KBM-7 (cell line): ENCODE measurements at places on chromosomes 5 and 9.

DNA sequence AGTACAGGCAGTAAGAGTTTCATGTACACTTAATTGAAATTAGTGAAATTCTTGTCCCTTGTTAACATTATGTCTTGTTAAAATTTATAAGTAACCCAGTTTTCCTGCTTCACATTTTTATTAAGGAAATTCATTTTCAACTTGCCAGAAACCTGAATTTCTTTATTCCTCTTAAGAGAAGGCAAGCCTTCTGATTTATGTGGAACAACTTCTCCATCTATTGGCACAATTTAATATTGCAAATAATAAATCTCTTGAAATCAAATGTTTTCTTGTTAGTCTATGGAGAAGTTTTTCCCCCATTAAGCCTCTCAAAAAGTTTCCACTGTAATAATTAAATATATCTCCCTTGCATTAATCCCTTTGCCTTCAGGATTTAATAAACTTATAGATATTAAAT lies 33.8 kb upstream of the ACO1 start:
- peak; percentile 24 for DNase-seq

DNA sequence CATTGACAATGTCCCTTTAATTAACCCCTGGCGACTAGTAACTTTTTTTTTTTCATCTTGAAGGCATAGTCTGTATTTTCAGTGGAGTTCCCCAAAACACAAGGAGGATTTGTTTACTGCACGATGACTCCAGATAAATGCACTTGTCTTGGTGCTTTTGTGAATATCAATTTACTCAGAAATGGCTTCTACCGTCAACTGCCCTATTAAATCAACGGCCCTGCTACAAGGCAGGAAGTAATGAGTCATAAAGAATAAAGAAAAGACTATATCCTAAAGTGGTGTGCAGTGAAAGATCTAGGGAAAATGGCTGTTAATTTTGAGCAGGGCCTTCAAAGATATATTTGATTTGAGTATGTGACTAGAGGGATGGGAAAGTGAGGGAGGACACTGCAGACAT lies 388.3 kb upstream of the CHD1 start:
- no peak for DNase-seq

GRCh38 chr5:80134876-80135275 lies 99.7 kb downstream of the THBS4 start:
- DNase-seq = no peak

GRCh38 chr9:15512889-15513288 lies 2.1 kb upstream of the PSIP1 start:
- DNase-seq = no peak

- no peak for DNase-seq
Observed at GRCh38 chr9:107734256-107735013, 244.9 kb upstream of the KLF4 start.
